ENCODE measurements at places on chromosomes 1 and 21.

- DNase-seq = no peak
Observed at GRCh38 chr1:31746687-31747086, 17.5 kb downstream of the ADGRB2 start.

- DNase-seq = no peak
Observed at GRCh38 chr21:41752231-41752681, 14.6 kb downstream of the RIPK4 start.

- no peak for DNase-seq
Observed at GRCh38 chr1:96987186-96987703, 265.7 kb downstream of the PTBP2 start.

DNA sequence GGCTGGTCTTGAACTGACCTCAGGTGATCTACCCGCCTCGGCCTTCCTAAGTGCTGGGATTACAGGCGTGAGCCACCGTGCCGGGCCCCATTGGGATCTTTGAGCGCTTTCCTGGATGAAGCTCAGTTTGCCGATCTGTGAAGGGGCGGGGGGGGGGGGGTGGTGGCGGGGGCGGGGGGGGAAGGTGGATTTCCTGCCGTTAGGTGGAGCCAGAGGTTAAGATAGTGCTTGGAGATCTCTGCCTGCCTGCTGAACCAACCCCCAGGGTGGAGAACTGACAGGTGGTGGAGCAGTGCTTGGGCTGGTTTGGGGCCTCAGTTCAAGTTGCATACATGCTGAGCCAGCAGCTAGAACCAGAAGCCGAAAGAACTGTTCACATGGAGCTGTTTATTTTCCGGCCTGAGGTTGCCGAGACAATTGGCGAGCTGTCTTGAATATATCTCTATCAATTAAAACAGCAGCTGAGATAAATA is 1.7 kb downstream of the TMCC2 start:
- peak; percentile 35 for DNase-seq

DNA sequence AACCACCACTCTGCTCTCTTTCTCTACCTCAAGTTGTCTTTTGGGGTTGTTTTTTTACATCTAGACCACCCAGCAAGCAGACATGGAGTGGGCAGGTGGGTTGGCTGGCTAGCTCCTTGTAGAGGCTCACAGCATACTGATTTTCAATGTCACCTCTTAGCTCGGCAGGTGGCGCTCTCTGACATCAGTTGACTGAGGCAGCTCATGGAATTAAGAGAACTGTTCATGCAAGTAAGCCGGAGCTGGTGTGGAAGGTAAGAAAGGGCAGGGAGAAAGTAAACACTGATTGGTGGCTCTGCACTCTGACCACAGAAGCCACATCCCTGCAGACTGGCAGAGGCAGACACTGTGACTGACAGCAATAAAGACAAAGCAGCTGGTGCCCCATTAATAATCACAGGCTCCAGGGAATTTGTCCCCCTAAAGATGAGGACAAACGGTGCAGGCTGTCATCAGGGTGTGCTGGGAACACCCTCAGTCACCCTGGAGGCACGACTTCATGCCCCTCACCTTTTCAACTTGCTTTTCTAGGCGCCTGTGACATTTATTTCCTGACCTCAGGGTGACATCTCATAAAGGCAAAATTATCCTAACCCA is 226.8 kb downstream of the LMX1A start:
- DNase-seq = no peak
